Fibroblast of skin of left biceps (primary cell): ENCODE measurements at places on chromosomes 4 and X.

- no peak for DNase-seq
Measured at GRCh38 chrX:136488706-136489105, 959 bp downstream of the BRS3 start.

DNA sequence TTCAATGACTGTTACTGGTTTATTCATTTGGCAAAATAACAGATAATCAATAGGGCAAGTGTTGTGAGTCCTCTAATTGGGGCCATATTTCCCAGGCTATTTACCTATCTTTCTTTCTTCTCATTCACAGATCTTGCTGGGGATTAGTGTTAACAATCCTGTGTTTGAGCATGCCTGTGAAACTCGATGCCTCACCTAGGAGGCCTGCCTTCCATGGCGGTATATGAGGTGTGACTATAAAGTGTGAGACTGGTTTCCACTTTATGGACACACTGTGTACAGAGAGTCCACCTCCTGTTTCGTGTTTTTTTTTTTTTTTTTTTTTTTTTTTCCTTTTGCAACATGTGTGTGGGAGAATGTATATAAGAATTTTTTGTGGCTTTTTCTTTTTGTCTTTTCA is 199.3 kb downstream of the BMPR1B start:
- no peak for DNase-seq

GRCh38 chr4:84938316-84938715 is 28.2 kb downstream of the WDFY3 start:
- DNase-seq: peak; percentile 42

GRCh38 chr4:113955411-113955810 is 24.0 kb downstream of the ARSJ start:
- no peak for DNase-seq

GRCh38 chrX:52217494-52218160 is 32.9 kb downstream of the MAGED4 start:
- no peak for DNase-seq

DNA sequence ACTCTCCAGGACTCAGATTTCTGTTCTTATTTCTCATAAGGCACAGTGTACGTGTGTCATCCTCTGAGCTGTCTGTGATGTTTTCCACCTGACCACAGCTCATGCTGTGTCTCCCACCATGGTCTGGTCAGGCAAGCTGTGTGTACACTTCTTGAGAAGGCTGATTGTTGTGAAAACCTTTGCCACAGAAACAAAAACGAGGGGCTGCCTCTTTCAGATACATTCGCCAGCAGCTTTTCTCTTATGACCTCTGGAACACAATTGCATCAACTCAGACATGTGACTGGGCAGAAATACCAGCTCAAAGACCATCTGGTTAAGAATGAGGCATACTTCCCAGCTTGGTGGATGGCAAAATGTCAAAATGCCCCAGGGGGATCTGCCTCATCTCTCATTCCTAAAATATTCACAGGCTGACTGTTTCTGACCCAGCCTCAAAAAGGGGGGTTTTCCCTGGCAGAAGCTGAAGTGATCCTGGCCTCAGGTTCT is 46.1 kb downstream of the PGRMC2 start:
- peak; percentile 92 for DNase-seq

DNA sequence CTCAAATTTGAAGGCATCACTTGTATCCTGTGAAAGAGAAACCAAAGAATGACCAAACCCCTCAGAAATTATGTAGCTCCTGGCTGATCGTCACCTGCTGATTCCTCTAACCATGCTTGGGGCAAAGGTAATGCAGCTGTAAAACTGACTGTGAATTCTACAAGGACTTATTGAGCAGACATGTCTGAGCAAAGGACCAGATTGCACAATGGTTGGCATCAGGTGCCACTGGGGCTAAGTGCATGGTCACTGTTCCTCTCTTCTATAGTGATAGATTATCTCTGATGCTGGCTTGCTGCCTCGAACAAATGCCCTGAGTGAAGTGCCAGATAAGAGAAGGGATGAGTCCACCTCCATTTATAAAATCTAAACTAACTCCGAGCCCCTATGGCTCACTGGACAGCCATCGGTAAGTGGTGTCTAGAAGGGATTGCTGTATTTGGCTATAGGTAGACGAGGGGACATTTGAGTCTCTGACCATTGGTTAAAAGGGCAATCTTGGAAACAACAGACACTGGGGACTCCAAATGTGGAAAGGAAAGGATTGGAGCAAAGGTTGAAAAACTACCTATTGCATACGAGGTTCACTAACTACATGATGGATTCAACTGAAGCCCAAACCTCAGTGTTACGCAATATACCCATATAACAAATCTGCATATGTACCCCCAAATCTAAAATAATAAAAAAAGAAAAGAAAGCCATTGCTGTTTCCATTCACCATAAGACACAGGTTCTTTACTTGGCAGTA is 110.7 kb upstream of the IGSF1 start:
- DNase-seq: no peak

GRCh38 chrX:16836371-16836770 is 33.8 kb downstream of the RBBP7 start:
- DNase-seq: no peak

GRCh38 chrX:39752815-39753214 is 344.9 kb downstream of the BCOR start:
- DNase-seq: no peak

- no peak for DNase-seq
Measured at GRCh38 chrX:129318375-129318774, 204.9 kb downstream of the SMARCA1 start.

- no peak for DNase-seq
Measured at GRCh38 chrX:679291-679979, 48.8 kb downstream of the SHOX start.

- no peak for DNase-seq
Measured at GRCh38 chrX:124194901-124195300, 137.6 kb upstream of the TEX13D start.

DNA sequence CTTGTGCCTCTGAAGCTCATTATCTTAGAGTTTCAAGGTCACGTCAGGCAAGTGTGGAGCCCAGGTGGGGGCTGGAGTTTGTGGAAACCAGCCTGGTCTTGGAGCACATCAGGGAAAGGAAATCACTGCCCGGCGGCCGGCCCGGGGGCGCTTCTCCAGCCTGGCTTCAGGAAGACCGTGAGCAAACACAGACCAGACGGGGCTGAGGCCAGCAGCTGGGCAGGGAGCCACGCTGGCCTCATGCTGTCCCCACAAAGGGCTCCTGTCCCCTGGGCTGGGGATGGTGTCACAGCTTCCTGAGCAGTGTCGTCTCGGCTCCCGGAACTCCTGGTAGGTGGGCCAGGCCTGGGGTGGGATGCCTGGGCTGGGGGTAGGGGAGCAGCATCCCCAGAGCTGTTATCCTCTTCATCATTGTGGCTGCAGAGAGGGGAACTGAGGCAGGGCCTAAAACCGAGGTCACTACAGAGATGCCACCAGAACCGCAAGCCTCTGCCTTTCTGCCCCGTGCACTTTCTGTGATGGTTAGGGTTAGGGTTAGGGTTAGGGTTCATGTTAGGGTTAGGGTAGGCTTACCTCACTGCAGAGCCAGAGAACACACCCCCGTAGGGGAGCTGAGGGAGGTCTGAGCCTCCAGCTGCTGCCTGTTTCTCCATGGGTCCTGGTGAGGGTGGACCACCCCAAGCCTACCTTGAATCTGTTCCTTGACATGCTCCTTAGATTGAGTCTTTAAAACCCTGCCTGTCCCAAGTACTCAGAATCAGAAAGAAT is 77.5 kb downstream of the HTRA3 start:
- DNase-seq: no peak

DNA sequence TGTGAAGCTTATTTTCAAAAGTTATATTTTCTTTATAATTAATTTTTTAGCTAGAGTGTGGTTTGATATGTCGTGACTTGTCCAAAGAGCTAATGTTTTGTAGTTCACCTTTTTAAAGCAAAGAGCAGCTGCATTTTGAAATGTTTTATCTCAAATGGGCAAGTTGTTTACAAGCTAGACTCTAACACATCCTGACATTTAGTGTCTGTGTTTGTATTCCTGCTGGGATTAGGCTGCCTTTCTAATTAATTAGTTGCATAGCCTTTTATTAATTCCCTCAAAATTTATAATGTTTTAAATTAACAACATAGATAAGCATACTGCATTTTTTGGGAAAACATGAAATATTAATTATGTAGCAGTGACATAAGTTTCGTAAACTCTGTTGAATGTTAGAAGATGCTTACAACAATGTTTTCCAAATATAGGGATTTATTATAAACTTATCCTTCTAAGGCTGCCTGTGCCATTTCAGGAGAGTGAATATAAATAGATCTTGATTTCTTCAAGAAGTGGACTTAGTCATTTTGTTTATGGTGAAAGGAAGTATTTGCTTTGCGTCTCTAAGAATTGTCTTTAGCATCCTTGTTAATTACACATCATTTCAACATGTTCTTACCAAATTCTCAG is 37.7 kb upstream of the NUDT6 start:
- no peak for DNase-seq

GRCh38 chrX:95762716-95763115 is 921.9 kb upstream of the DIAPH2 start:
- no peak for DNase-seq

GRCh38 chr4:40606239-40606767 is 23.4 kb downstream of the RBM47 start:
- no peak for DNase-seq

DNA sequence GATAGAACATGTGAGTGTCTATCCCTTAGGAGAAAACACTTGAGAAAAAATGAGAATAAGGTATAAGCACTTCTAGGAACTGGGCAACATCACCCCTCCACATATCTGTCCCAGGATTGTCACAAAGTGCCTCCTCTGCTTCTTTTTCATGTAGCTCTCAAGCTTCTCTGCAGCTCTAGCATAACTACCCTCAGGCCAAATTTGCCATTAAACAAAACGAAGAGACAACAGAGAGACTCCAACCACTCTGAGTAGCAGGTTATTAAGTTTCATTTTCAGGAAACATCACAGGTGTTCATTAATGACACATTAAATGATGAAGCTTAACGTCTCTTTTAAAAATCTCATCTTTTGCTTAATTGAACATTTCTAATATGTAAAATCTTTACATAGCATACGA is 580.0 kb downstream of the GALNTL6 start:
- DNase-seq: no peak

DNA sequence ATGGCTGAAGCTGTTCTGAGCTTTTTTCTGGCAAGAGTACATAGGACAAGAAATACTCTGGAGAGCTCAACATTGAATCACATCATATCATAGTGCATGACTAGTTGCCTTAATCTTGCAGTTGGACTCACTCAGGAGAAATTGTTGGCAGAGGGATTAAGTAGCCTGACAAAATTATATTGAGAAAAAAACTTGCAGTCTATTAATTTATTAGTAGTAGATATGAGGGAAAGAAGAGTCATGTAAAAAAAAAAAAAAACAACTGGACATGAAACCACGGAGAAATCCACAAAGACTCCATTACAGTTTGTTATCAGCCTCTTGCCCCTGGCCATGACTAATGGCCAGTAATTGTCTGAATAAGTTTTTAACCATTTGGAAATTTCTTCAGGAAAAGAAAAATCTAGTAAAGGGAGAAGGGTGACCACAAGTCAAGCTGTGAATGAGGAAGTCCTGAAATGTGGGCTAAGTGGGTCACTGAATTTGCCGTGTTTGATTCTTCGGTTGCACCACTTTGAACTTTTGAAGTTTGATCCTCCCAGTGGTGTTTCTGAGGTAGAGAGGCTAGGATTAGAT is 45.6 kb downstream of the FHL1 start:
- DNase-seq: no peak

GRCh38 chr4:71163317-71163716 is 169.9 kb downstream of the DCK start:
- DNase-seq: no peak

DNA sequence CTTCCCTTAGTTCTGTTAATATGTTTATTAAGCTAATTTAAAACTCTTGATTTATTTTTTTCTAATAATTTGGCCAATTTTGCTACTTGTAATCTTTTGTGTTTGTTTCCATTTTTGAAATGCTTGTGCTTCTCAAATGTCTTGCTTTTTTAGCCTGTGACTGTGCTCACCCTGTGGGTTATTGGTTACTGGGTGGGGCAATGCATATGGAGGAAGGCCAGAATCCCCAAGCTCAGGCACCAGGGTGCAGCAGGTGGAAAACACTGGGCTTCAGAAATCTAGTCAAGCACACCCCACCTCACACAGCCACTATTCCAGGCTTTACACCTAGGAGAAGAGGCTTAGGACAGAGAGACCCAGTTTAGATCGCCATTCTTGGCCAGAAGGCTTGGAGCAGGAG is 33.1 kb downstream of the ETNPPL start:
- DNase-seq: no peak

GRCh38 chr4:41643331-41643730 is 105.2 kb downstream of the PHOX2B start:
- DNase-seq: no peak
